ENCODE measurements at places on chromosomes 16 and 17.

DNA sequence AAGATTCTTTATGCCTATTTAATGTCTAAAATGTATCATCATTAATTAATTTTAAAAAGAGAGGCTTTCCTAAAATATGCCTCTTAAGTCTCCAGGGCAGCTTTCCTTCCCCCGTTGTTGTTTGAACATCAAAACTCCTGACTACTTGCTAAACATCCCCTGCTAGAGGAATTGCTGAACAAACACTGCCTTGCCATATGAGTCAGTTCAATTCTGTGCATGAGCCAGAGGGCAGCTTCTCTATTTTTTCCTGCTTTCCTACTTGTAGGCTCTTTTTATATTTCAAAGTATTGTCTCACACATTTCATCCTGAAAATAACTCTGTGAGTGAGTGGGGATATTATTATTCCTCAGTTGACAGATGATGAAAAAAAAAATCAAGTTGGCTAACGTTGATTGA is 143.4 kb downstream of the HS3ST4 start:
- no peak for DNase-seq

DNA sequence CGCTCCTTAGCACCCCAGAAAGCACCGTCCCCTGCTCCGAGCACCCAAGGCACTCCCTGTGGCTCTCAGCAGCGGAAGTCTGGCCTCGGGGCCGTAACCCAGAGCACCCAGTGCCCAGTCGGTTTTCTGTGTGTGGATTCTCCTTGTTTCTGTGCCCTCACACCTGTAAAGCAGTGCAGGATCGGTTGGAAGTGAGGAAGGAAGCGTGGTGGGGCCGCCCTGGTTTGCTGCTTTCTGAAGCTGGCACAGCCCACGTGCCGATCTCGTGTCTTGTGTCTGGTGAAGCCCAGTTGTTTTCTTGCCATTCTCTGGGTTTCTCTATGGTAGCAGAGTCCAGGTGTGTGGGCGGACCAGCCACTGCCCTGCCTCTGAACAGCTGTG is 3.7 kb downstream of the ACSF3 start:
- no peak for DNase-seq

GRCh38 chr17:37276475-37276874 is 99.3 kb upstream of the C17orf78 start:
- DNase-seq: no peak

GRCh38 chr17:75897160-75898019 is 639 bp upstream of the TRIM65 start:
- DNase-seq: no peak

- DNase-seq: no peak
These were observed 191.5 kb upstream of the SHISA6 start for GRCh38 chr17:11049539-11049938.

DNA sequence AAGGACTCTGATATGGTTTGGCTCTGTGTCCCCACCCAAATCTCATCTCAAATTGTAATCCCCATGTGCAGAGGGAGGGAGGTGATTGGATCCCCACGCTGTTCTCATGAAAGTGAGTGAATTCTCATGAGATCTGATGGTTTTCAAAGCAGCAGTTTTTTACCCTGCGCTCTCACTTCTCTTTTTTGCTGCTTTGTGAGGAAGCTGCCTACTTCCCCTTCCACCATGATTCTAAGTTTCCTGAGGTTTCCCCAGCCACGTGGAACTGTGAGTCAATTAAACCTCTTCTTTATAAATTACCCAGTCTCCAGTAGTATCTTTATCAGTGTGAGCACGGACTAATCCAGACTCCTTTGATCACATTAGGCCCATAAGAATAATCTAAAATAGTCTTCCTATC is 719.7 kb upstream of the CDH8 start:
- DNase-seq: no peak
